Fibroblast of skin of left biceps (primary cell): ENCODE measurements at places on chromosomes 2 and 18.

- DNase-seq: no peak
Observed at GRCh38 chr18:49344825-49345224, 115.6 kb downstream of the DYM start.

GRCh38 chr2:240339411-240340360 is 95.8 kb upstream of the GPC1 start:
- DNase-seq: no peak

DNA sequence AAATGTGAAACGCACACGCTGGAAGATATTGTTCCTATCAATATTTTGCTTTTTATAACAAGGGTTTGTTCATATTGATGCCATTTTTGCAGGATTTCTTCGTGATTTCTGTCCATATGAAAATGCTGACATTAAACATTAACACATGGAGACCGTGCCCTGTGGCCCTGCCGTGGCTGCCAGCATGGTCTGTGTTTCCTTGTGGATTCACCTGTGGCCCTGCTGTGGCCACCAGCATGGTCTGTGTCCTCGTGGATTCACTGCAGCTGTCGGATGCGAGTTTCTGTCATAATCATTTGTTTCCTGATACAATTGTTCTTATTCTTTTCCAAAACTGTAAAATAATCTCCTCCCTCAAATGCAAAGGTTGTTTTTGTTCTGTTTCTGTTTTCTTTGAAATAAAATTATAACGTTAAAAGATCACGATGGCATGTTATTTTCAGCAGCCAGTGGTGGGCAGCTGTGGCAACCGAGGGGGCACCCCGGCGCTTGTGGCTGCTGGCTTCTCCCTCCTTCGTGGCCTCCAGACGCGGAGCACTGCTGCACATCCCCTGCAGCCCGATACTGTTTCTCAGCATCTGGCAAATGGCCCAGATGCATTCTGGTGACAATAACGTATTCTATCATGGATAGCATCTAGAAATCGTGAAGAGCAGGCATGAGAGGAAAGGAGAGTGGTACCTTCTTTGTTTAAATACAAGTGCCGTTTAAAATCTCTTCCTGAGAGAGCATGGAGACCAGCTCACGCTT is 143.5 kb downstream of the PTGR3 start:
- DNase-seq: no peak

DNA sequence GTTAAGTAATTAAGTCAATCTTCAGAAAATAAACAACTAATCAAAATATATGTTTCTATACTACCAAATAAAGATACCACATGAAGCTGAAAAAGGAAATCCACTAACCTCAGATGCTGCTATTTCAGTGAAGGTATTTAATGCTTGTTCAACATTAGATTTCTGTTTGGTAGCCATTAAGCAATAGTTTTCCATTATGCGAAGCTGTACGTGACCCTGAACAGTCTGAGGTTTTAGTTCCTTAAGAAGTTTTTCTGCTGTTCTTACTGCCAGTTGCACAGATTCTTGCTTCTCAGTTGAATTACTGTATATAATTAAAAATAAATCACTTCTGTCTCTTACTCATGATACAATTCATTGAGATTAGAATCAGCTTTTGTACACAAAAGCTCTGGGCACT is 65.4 kb downstream of the TTC21B start:
- DNase-seq: no peak

GRCh38 chr2:64338910-64339500 is 115.0 kb upstream of the LGALSL start:
- DNase-seq: no peak

GRCh38 chr18:55083461-55083860 is 124.2 kb upstream of the CCDC68 start:
- peak; percentile 60 for DNase-seq

DNA sequence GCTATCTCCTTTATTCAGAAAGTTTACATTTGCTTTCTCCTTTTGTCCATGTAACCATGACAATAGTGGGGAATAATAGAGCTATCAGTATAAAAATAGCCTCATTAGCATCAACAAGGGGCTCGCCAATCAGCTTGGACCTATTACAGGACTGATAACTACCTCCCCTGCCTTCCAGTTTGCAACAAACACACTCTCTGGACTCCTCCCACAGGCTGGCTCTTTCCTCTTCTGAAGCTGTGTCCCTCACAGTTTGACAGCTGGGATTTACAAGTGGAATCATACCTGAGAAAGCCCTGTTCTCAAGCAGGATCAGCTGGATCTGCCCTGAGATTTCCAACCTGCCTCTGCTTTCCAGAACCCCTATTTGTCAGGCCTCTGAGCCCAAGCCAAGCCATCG is 162.5 kb downstream of the GRB14 start:
- no peak for DNase-seq

GRCh38 chr2:130258356-130258755 is 60.1 kb upstream of the TUBA3E start:
- no peak for DNase-seq

DNA sequence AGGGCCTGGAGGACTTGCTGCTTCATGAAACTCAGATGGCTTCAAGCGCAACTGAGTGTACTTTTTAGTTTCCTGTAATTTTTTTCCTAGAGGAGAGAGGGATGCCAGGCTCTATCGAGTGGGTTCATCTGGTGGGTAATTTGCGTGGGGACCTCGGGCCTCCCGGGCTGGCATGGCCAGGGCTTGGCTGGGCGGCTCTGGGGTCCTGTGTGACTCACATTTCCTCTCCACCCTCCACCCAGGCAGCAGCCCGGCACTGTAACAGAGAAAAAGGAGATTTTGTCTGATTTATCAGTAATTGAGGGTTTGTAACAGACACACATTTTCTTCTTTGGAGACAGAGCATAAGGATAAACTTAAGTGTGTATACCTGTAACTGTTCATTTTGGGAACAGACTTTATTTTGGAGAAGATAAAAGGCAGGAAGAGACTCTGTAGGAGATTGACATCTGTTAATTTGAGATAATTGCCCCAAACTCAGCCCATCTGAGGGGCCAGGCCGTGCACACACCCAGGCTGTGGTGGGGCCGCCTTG is 64.3 kb downstream of the NFATC1 start:
- no peak for DNase-seq
